CD4-positive, alpha-beta T cell treated with Interleukin-12 subunit alpha and Interleukin-12 subunit beta, for 1 hour (primary cell): ENCODE measurements at places on chromosomes 6 and 20.

GRCh38 chr6:64672651-64673050 lies 1034.4 kb downstream of the EYS start:
- no peak for DNase-seq

GRCh38 chr6:154536999-154537398 lies 26.5 kb upstream of the CNKSR3 start:
- DNase-seq = no peak

DNA sequence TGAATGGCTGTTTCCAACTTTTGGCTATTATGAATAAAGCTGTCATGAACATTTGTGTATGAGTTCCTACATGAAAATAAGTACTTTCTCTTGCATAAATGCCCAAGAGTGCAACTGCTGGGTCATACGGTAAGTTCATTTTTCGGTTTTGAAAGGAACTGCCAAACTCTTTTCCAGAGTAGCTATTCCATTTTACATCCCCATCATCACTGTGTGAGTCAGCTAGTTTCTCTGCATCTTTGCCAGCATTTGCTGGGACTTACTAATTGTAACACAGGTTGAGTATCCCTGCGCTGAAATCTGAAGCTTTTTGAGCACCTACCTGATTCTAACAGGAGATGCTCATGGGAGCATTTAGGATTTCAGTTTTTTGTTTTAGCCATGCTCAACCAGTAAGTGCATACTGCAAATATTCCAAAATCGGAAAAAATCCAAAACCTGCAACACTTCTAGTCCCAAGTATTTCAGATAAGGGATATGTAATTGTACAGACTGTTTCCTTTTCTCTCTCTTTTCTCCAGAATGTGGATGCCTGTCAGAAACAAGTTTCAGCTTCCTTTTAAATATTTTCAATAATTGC lies 118.4 kb downstream of the DTNBP1 start:
- DNase-seq = no peak

GRCh38 chr20:49646126-49646525 lies 67.6 kb downstream of the B4GALT5 start:
- no peak for DNase-seq

DNA sequence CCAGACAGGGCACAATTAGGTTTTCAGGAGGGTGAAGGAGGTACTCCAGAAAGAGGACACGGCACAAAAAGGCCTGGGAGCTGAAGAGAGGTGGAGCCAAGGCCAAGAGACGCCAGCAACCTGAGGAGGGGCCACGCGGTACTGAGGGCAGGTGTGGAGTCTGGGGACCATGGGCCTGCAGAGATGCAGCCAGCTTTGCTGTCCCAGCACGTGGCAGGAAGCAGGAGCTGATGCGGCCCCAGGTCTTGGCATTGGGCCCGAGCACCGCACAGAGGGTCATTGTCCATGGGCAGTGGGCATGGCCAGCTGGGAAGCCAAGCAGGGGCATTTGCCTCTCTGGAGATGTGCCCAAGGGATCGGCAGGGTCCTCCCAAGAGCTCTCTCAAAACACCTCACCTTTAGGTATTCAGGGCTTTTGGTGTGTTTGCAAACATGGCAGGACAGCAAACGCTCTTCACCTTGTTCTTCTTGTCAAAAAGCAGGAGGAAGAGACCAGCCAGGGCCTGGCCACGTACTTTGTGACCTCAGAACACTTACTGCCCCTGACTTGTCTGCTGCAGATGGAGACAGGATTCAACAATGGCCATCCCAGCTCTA lies 1.4 kb upstream of the BPIFB1 start:
- no peak for DNase-seq

DNA sequence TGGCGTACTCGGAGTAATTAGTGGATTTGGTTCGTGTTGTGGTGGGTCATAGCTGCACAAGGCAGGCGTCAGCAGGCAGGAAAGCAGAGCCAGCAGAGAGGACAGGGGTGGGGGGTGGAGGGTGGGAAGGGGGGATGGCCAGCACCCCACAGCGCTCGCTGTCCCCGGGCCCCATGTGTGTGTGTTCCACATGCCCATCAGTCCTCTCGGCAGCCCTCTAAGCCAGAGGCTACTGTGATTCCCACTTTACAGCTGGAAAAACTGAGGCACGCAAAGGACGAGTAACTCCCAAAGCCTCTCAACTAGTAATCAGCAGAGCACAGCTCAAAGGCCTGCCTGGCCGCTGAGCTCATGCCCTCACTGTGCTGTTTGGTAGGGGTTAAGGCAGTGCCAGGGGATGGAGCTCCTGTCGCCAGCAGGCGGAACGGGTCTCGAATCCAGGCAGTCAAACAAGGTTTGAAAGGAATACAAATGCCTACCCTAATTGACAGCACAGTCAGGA lies 175.2 kb downstream of the ZDHHC14 start:
- DNase-seq = no peak

DNA sequence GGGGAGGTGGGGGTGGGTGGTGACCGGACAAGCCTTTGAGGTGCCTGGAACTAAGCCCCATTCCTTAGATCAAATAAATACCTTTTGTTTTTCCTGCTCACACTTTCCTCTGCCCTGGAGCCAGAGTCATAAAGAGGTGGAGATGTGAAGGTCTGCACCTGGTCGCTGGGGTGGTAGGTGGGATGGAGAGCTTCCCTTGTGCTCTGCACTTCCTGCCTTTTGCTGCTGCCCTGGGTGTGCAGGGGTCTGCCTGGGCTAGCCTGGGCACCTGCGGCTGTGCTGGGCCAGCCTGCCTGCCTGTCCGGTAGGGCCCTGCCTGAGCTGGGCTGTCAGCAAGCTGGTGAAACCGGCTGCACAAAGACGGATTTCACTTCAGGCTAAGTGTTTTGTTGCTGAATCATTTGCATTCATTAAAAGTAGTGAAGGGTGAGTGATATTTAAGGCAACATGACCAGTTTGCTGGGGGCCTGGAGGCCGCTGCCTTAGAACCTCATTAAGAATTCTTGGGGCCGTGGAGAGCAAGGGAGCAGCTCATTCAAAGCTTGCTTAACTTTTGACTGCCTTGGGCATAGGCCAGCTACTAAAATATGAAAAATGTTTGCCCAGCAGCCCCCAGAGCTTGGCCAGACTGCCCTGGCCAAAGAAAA lies 20.5 kb downstream of the PTK7 start:
- DNase-seq = no peak

- DNase-seq = no peak
Measured at GRCh38 chr20:32727683-32728082, 15.6 kb downstream of the COMMD7 start.
